Pulmonary artery endothelial cell (primary cell): ENCODE measurements at places on chromosomes 2 and 18. TPM values are rescaled to one million over a fixed set of nuclear protein-coding genes. Genes with fewer than 3 reads are reported as not detected.

- no peak for DNase-seq
Observed at GRCh38 chr2:17747684-17748452, 5.7 kb downstream of the SMC6 start.

- no peak for DNase-seq
Observed at GRCh38 chr18:44750774-44751173, 70.1 kb downstream of the SETBP1 start.

DNA sequence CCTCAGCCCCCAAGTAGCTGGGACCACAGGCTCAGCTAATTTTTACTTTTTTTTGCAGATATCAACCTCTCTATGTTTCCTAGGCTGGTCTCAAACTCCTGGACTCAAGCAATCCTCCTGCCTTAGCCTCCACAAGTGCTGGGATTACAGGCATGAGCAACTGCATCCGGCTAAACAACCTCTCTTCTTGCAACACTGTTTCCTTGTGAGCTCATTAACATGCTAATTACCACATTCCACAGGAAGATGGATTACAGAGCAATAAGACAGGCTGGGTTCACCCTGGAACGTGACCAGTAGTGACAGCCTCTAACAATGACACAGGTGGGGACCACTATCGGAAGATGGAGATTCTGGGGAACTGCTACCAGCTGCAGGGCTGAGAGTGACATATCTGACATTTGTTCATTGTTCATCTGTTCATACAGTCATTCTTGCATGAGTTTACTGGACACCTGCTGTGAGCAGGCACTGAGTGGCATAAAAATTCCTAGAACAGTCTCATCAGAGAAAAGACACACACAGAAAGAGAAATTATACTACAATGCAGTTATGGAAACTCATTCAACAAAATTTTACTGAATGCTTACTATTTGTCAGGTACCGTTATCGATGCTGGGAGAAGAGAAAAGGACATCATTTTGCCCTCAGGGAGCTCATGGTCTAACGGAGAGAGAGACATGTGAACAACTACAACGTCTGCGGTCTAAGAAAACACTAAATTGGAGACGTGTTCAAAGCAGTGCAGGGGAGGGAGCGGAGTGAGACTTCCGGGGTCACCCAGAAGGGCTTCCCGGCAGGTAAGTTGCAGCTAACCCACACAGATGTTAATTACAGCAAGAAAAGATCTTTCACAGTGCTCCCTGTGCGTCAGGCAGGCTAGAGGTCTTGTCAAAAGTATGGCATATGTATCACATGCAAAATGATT, 37.6 kb downstream of the PROC start:
- no peak for DNase-seq

DNA sequence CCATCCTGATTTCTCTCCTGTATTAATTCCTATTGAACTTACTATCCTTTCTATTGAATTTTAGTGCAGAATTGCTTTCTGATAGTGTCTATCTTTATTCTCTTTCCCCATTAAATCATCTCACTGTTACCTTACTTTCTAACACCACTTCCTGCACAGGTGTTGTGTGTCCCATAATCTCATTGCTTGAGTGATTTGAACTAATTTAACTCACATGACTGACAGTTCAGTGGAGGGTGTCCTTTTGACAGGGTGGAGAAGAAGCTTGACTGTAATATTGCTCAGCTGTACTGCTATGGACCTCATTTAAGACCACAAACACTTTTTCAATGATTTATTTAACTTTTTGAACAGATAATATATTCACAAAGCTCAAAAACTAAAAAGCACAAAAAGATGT, 211.8 kb downstream of the NRXN1 start:
- DNase-seq, result no peak

DNA sequence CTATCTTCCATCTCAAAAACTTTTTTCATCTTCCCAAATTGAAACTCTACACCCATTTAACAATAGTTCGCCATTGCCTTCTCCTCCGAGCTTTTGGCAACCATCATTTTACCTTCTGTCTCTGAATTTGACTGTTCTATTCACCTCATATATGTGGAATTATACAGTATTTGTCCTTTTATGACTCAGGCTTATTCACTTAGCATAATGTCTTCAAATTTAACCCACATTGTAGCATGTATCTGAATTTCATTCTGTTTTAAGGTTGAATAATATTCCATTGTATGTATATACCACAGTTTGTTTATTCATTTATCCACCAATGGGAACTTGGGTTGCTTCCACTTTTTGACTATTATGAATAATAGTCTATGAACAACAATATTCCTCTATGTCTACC, 233.9 kb downstream of the GPD2 start:
- no peak for DNase-seq

GRCh38 chr2:232365621-232366321, 12.8 kb upstream of the ALPP start:
- no peak for DNase-seq

GRCh38 chr18:62558015-62558663, 35.3 kb downstream of the ZCCHC2 start:
- no peak for DNase-seq

DNA sequence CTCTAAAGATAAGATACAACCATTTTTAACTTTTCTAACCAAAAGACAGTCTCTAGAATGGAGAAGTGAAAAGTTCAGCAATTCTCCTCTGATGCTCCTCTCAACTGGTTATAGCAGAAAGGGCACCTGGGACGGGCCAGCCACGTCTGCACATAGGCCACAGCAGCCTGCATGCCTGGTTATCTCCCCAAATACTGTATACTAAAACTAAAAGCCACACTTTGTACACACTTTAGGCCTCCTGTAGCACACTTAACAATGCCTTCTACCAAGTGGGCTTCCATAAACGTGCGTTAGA, 179.1 kb downstream of the ANKRD44 start:
- no peak for DNase-seq

DNA sequence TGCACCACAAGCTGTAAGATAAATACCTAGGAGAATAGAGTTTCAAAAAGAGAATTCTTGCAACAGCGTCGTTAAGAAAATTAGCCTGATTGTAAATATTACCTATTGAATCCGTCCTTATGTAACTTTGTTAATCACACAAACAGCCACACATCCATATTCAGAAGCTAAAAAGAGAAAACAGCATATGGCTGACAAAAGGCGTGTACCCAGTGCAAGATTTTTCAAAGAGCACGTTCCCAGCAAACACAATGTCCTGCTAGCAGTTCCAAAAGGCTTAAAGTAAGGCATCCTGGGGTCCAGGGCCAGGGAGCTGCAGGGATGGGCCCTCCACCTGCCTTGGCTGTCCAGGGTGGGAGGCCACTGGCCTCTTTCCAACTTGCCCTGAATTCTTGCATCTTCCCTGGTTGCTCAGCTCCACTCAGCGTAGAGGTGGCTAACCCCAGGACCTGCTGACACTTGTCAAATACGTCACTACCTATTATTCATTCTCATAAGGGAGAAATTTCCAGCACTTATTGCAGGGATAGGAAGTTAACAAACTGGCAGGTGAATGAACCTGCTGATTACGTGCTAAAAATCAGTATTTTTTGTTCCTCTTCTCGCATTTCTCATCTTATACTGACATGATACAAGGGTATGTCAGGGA, 102.1 kb upstream of the NEDD4L start:
- DNase-seq, result no peak

GRCh38 chr18:21454725-21455124, 145.8 kb downstream of the ESCO1 start:
- no peak for DNase-seq

DNA sequence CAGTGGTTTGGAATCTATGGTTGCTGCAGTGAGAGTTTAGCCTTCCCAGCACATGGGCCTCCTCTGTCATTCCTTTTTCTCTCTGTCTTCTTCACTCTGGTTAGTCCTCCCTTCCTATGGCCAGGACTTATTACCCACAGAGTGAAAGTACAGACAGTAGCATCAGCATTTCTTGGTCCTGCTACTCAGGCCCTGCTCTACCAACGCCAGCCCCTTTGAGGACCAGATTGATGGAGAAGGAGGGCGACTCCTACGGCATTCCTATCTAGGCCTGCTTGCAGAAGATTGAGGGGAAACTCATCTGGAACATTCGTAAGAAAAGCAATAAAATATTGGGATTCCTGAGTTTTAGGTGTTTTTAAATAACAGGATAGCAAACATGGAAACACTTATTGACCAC, 43.5 kb downstream of the BMP10 start:
- DNase-seq, result no peak

- no peak for DNase-seq
Observed at GRCh38 chr2:112604952-112605351, 20.5 kb downstream of the CHCHD5 start.

GRCh38 chr2:240453461-240454105, 18.1 kb downstream of the GPC1 start:
- no peak for DNase-seq

GRCh38 chr2:71905205-71905604, 242.5 kb downstream of the CYP26B1 start:
- no peak for DNase-seq

- DNase-seq, result peak; percentile 1
Observed at GRCh38 chr2:163878718-163879117, 142.9 kb upstream of the FIGN start.

GRCh38 chr18:37805773-37806404, 240.3 kb upstream of the CELF4 start:
- DNase-seq, result no peak

GRCh38 chr2:158795195-158795924, at the start of gene DAPL1:
DAPL1 (plus strand) TSS chr2:158795317; CDS start chr2:158795373, 56 bp downstream.
- DNase-seq, result no peak

ACADL gene
- total RNA-seq, result not detected in 2 replicates

AMER3 gene
- total RNA-seq, result not detected in 2 replicates

SKOR2 gene
- not detected in 2 replicates for total RNA-seq

L3MBTL4 gene
- under 0.01 and 0.04 TPM in 2 replicates for total RNA-seq

PCARE gene
- not detected in 2 replicates for total RNA-seq

CRYGC gene
- total RNA-seq, result not detected in 2 replicates

CHRND gene
- not detected in 2 replicates for total RNA-seq

DNER gene
- total RNA-seq, result 0.07 TPM in 2 replicates

RIT2 gene
- not detected in 2 replicates for total RNA-seq

MEP1B gene
- total RNA-seq, result not detected in 2 replicates
